ENCODE measurements at places on chromosomes 1 and 21.

DNA sequence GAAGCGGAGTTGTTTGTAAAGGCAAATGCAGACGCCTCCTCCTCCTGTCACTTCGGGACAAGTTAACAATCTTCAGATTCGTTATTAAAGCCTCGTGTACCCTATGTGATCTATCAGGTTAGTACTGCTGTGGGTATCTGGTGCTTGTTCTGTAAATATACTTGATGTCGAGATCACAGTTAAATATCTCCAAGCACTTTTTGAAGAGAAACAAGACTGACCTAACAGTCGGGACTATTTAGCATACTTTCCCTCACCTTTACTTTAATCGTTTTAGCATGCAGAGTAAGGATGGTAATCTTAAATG is 710 bp downstream of the KLHL20 start:
- no peak for DNase-seq

GRCh38 chr1:221837896-221838295 is 96.0 kb upstream of the DUSP10 start:
- no peak for DNase-seq

- no peak for DNase-seq
These were observed 3.3 kb upstream of the HNRNPCL1 start for GRCh38 chr1:12851779-12852178.

DNA sequence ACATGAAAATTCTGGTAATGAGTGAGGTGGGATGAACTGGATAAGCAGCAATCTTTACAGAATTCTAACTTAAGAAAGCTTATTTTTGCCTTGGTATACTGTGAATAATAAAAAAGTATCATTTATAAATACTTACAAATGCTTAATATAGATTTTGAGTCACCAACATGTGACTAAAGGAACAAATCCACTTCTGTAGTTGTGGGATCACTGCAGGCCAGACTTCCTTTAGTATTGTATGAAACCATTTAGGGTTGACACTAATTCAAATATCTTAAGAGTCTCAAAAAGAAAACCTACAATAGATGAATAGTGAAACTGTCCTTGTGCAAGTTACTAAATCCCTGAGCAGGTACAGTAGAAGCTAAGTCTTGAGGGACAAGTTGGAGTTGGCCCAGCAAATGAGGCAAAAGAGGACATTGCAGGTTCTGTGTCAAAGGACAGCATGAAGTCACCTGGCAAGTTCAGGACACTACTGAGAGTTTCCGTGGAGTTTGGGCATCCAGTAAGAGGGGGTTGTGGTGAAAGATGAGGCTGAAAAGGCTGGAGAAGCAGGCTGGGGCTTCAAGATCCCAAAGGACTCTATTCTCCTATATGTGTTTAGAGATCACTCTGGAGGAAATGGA is 5.9 kb upstream of the THEM4 start:
- DNase-seq: no peak

DNA sequence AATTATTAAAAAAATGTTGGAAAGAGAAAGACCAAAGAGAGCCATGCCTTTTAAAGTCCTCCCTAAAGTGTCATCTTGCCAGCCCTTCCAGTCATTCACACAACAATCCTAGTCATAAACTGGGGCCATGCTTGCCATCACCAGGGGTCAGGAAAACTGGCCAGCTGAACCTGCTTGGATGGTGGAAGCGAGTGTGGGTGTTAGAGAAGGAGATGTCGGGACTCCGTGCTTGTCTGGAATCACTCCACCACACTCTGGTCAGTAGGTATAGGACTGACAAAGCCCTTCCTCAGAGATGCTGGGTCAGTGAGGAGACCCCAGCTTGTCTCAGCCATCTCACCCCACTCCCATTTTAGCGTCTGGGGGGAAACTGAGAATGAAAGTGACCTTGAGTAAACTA is 3.3 kb upstream of the HAPLN2 start:
- DNase-seq: no peak

DNA sequence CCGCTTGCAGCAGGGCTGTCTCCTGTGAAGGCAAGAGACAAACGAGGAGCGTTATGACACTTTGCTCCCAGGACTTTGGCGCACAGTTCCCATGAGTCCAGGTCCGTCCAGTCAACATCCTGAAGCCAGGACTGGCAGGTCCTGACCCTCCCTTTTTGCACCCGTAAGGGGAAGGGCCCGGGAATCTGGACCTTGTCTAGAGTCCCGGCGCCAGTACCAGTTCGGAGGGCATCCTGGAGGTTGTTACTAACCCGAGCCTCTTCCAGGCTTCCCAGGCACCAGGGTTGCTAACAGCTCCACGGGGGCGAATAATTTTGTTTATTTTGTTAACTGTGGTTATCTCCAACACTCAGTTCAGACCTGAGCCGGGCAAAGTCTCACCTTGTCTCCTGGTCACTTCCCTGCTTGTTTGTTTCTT is 682 bp upstream of the RWDD3 start:
- DNase-seq: no peak

DNA sequence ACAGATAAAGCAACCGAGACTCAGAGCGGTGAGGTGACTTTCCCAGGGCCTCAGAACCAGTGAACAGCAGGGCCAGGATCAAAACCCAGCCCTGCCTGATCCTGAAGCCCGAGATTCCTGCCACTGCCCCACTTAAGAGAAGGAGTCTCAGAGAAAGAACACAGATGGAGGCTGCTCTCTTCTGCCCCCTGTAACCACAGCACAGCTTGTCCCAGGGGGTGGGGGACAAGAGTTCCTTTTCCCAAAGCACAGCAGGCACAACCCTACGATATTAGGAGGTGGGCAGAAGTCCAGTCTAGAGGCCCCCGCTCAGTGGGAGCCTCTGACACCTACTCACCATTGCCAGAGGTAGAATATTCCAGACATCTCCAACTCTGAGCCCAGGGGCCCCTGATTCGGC is 24.0 kb upstream of the VWA5B1 start:
- no peak for DNase-seq

GRCh38 chr1:85894651-85895050 is 186.4 kb upstream of the ZNHIT6 start:
- DNase-seq: no peak

GRCh38 chr1:181318022-181318857 is 165.1 kb upstream of the CACNA1E start:
- no peak for DNase-seq

GRCh38 chr1:161473348-161473747 is 31.9 kb upstream of the FCGR2A start:
- peak; percentile 12 for DNase-seq

DNA sequence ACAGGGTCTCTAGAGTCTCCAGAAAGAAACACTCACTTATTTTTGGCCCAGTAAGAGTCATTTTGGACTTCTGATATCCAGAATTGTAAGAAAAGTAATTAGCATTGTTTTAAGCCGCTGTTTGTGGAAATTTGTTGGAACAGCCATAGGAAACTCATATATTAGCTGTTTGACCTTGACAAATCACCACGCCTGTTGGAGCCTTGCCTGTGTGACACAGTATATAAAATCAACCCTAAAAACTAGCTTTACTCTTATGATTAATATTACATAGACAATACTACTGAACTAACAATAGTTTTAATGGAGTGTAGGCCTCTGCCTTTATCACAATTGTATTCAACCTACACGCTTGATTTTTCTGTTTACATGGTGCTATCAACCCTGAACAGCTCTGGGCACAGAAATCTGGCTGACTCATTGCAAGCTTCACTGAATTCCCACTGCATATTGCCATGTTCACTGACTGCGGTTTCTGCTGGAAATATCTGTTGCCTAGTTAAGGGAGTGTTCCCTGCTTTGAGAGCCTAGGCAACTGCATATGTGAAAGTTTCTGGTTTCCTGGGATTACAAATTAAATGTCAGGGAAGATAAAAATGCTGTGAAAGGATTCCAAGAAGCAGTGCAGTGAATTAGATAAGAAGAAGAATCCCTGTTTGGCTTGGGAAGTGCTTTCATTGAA is 419.5 kb upstream of the DEPDC1 start:
- no peak for DNase-seq

Data from DMS 273 treated with DMSO at 0.1 percent for 48 hours (cell line).